ENCODE measurements at places on chromosomes 11 and 22. TPM values are rescaled to one million over a fixed set of nuclear protein-coding genes. Genes with fewer than 3 reads are reported as not detected.
A peak's percentile ranks its signal among the peaks of the same experiment; 100 is the strongest.

- H3K4me3 ChIP-seq = peak overlapping the region; percentile 2
- H3K27ac ChIP-seq = peak overlapping the region; percentile 68
- peaks cover 100% of the 10 kb centered on the region for H3K4me1 ChIP-seq
- H3K27me3 ChIP-seq = no peaks in the 10 kb centered on the region
- no peaks in the 10 kb centered on the region for H3K36me3 ChIP-seq
Measured at GRCh38 chr11:114081641-114082414, 22.3 kb downstream of the ZBTB16 start.

- no peaks in the 10 kb centered on the region for H3K27me3 ChIP-seq
- H3K27ac ChIP-seq = peak overlapping the region; percentile 51
- no peak for DNase-seq
- no peaks in the 10 kb centered on the region for H3K36me3 ChIP-seq
Measured at GRCh38 chr11:12854297-12854661, 154.8 kb upstream of the RASSF10 start.

DNA sequence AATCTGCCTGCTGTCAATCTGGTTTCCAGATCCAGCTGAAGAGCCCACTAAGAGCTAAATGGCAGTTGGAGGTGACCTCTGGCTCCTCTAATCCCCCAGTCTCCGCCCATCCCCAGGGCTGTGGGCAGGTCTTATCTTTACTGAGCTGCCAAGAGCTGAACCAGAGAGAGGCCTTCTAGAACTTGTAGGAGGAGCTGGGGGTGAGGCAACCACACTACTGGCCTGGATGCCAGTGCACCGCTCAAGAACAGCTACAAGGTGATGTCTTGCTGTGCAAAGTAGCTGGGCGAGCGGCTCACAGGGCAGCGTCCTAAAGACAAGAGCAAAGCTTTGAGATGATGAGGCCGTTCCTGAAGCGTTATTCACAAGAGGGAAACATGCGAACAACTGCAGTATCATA is 374.6 kb downstream of the CTTN start:
- no peaks in the 10 kb centered on the region for H3K36me3 ChIP-seq
- H3K27me3 ChIP-seq = no peaks in the 10 kb centered on the region
- H3K27ac ChIP-seq = no peak overlapping the region
- H3K4me3 ChIP-seq = no peak overlapping the region
- H3K4me1 ChIP-seq = no peaks in the 10 kb centered on the region

GNAZ gene
- total RNA-seq = 11.3 TPM

DNA sequence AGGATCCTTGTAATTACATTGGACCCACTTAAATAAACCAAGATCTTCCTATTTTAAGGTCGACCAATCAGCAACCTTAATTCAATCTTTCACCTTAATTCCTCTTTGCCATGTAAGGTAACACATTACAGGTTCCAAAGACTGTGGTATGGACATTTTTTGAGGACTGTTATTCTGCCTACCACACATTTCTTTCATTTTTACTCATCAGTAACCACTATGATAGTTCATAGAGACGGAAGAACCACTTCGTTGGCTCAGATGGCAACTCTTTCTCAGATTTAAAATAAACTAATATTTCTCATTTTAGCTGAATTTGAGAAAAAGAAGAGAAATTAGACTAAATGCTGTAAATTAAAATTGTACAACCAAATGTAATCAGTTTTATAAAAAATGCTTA is 96.3 kb downstream of the PAX6 start:
- H3K4me3 ChIP-seq = no peak overlapping the region
- no peaks in the 10 kb centered on the region for H3K36me3 ChIP-seq
- no peaks in the 10 kb centered on the region for H3K4me1 ChIP-seq
- H3K27ac ChIP-seq = no peak overlapping the region
- DNase-seq = no peak

- no peaks in the 10 kb centered on the region for H3K36me3 ChIP-seq
- no peaks in the 10 kb centered on the region for H3K27me3 ChIP-seq
- no peak for DNase-seq
- no peak overlapping the region for H3K27ac ChIP-seq
- no peaks in the 10 kb centered on the region for H3K4me1 ChIP-seq
- no peak overlapping the region for H3K4me3 ChIP-seq
Measured at GRCh38 chr22:33327348-33327860, 269.2 kb upstream of the SYN3 start.

GRCh38 chr22:47135338-47135737 is 372.9 kb downstream of the TBC1D22A start:
- H3K27ac ChIP-seq = no peak overlapping the region
- no peaks in the 10 kb centered on the region for H3K4me1 ChIP-seq
- no peaks in the 10 kb centered on the region for H3K36me3 ChIP-seq

DNA sequence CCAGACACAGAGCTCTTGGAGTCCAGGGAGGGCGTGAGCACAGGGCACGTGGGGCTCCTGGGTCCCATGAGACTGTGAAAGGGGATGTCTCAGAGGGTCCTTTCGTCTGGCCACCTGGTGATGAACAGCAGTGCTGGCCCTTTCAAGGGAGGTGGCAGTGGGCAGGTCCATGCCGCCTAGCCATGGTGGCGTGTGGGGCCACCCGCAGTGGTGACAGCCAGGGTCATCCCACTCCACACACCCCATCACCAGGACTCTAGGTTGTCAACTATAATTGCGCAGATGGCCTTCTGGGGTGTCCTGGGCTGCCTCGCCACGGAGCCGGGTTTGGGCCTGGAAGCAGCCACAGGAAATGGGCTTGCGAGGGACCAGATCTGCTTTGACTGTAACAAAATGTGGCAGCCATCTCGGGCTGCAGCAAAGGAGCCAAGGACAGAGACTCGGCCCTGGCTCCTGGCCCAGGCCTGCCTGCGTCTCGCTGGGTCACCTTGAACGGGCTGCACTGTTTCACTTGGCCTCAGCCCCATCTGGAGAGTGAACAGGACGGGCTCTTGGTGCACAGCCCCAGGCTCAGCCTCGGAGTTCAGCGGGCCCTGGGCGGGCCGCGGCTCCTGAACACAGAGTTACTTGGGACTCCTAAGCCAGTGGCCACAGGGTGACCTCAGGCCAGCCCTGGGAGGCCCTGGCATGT is 1350.5 kb downstream of the BRD1 start:
- no peaks in the 10 kb centered on the region for H3K27me3 ChIP-seq
- no peak overlapping the region for H3K4me3 ChIP-seq
- no peak overlapping the region for H3K27ac ChIP-seq
- no peaks in the 10 kb centered on the region for H3K36me3 ChIP-seq
- no peak for DNase-seq

DNA sequence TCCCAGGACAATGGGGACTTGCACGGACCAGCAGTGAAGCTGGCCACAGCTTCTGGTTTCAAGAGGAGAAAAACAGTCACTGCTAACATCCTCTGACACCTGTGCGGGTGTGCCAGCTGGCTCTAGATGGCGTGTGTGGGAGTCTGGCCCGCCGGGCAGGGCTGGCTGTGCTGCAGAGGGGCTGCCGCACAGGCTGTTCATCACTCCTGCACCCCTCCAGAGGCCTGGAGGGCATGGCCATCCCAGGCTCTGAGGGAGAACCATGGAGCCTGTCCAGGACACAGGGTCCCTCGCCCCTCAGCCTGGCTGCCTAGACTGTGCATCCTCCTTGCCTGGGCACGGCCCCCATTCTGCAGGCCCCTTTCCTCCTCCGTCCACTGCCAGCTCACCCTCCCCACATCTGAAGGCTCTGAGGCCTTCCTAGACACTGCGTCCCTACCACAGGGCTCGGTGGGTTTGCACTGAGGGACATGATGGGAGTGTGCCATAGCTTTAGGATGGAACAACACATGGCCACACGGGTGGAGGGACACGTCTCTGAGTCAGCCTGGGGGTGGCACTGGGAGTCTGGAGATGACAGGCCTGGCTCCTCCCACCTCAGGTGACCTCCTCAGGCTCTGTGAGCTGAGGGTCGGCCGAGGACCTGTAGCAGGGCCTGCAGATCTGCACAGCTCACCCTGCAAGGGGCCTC is 42.1 kb upstream of the GNB1L start:
- no peak for DNase-seq
- peaks cover 9% of the 10 kb centered on the region for H3K36me3 ChIP-seq
- H3K4me1 ChIP-seq = peaks cover 14% of the 10 kb centered on the region
- no peaks in the 10 kb centered on the region for H3K27me3 ChIP-seq
- H3K4me3 ChIP-seq = no peak overlapping the region

DNA sequence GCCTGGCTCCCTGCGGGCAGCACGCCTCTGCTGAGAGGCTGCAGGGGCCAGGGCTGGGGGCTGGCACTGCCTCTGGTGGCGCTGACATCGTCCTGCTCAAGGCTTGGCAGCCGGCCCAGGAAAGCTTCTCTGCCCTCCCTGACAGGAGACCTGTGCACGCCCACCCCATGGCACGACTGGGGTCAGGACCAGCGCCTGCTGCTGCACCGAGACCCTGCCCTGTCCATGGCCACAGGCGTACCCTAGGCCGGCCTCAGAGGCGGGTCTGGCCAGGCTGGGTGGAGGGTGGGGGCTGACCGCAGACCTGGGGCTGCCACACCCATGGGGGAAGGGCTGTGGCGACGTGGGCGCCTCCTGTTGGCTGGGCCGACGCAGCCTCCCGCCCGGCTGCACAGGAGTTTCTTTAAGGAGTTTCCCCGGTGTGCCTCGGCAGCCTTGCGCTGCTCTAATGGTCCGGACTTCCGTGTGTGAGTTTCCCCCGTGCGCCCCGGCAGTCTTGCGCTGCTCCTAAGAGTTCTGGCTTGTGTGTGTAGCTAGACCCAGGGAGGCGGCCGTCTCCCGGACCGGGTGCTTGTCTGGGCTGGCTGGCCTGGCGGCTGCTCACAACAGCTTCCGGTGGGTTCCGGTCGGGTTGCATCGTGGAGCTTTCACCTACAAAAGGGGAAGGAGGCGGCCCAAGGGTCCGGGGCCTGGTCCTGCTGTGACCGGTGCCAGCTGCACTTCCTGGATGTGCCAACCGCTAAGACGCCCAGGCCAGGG is 4.6 kb downstream of the TRABD start:
- H3K27me3 ChIP-seq = no peaks in the 10 kb centered on the region
- H3K4me3 ChIP-seq = peak overlapping the region; percentile 43
- DNase-seq = no peak
- H3K4me1 ChIP-seq = peaks cover 63% of the 10 kb centered on the region
- no peaks in the 10 kb centered on the region for H3K36me3 ChIP-seq

DNA sequence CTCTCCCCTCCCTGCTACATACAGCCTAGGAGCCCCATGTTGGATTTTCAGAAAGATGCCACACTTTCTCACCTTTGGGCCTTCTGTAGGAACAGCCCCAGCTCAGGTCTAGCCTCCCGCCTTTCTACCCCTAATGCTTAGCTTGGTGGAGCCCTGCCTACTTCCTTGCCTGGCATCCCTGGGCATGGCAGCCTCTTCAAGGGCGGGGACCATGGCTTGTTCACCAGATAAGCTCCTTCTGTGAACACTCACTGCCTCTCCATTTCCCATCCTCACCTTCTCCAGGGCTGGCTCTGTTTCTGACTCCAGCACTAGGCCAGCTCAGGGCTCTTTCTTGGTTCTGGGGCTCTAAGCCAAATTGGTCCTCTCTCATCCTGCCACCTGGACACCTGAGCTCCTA is 1.4 kb downstream of the SEPTIN3 start:
- no peaks in the 10 kb centered on the region for H3K36me3 ChIP-seq
- no peak overlapping the region for H3K4me3 ChIP-seq
- H3K27ac ChIP-seq = no peak overlapping the region
- no peak for DNase-seq

GRCh38 chr11:45918962-45919675 is 1.4 kb upstream of the PEX16 start:
- DNase-seq = no peak
- H3K27ac ChIP-seq = no peak overlapping the region
- peaks cover 13% of the 10 kb centered on the region for H3K27me3 ChIP-seq
- H3K4me1 ChIP-seq = peaks cover 37% of the 10 kb centered on the region

- peaks cover 49% of the 10 kb centered on the region for H3K36me3 ChIP-seq
- H3K4me3 ChIP-seq = no peak overlapping the region
- no peak for DNase-seq
- H3K4me1 ChIP-seq = no peaks in the 10 kb centered on the region
- no peaks in the 10 kb centered on the region for H3K27me3 ChIP-seq
- no peak overlapping the region for H3K27ac ChIP-seq
Measured at GRCh38 chr22:46288846-46289243, 7.8 kb upstream of the GTSE1 start.

NPAS4 gene
- total RNA-seq = not detected

- H3K4me3 ChIP-seq = no peak overlapping the region
- no peak overlapping the region for H3K27ac ChIP-seq
- no peak for DNase-seq
- H3K27me3 ChIP-seq = no peaks in the 10 kb centered on the region
- peaks cover 3% of the 10 kb centered on the region for H3K36me3 ChIP-seq
- H3K4me1 ChIP-seq = no peaks in the 10 kb centered on the region
Measured at GRCh38 chr11:102396708-102397563, 49.9 kb downstream of the BIRC2 start.

USP28 gene
- total RNA-seq = 12.3 TPM

DNA sequence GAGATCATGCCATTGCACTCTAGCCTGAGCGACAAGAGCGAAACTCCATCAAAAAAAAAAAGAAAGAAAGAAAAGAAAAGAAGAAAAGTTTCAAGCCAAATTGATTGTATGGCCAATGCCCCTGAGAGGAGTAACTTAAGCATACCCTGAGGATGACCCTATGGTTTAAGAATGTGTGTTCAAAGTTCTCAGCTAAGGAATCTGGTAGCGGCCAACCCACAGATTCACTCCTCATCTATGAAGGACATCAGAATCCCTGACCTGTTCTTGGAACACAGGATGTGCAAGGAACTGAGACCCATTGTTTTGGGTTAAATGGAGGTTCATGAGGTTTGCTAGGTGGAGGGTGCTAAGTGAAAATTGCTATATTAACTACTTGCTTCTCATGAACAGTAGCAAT is 18.1 kb downstream of the IZUMO1R start:
- H3K4me1 ChIP-seq = no peaks in the 10 kb centered on the region
- no peak overlapping the region for H3K27ac ChIP-seq
- no peaks in the 10 kb centered on the region for H3K27me3 ChIP-seq
- no peak overlapping the region for H3K4me3 ChIP-seq
- DNase-seq = no peak
- no peaks in the 10 kb centered on the region for H3K36me3 ChIP-seq

SPTY2D1 gene
- total RNA-seq = 23.8 TPM

DNA sequence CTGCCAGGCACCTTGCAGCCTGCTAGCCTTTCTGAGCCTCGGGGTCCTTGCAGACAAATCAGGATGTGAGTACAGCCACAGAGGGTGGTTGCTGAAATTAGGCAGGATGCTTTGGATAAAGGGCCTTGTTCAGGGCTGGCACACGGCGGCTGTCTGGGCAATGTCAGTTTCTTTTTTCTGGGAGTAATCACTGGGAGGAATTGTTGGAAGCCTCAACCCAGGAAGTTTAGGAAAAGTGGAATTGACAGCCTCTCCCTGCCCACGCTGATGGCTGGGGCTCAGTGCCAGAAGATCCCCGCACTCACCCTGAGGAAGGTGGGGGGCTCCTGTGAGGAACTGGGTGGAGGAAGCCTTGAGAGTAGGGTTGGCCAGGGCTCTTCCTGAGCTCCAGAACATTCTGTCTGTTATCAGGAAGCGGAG is 37.4 kb downstream of the CD82 start:
- no peak overlapping the region for H3K27ac ChIP-seq
- H3K4me3 ChIP-seq = no peak overlapping the region
- H3K36me3 ChIP-seq = peaks cover 7% of the 10 kb centered on the region
- H3K27me3 ChIP-seq = no peaks in the 10 kb centered on the region

CBX7 gene
- total RNA-seq = 98.0 TPM

DNA sequence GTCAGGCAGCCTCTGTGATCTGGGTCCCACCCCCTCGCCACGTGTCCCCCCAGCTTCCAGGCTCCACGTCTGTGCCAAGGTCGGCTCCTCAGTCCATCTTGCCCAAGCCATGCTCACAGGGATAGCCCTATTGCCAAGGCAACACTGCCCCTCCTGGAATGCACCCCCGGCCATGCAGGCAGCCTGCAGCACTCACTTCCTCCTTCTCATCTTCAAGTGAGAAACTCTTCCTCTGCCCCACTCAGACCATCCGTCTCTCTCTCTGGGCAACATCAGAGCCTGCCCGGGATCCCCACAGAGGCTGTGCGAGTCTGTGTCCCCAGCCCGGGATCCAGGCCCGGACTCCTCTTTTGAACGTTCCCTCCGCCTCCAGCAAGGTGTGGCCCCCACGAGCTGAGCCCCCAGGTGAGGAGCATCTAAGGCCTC is 852.3 kb downstream of the BRD1 start:
- no peak overlapping the region for H3K4me3 ChIP-seq
- H3K4me1 ChIP-seq = no peaks in the 10 kb centered on the region
- no peaks in the 10 kb centered on the region for H3K36me3 ChIP-seq
- no peaks in the 10 kb centered on the region for H3K27me3 ChIP-seq
